Adrenal gland (tissue), 19 donors: ENCODE measurements at places on chromosomes 12 and 14. TPM values are rescaled to one million over a fixed set of nuclear protein-coding genes. Genes with fewer than 3 reads are reported as not detected.

The FOXM1 gene
- polyA plus RNA-seq: 2.4 TPM

The TBX3 gene
- polyA plus RNA-seq: 172 TPM

- no peak overlapping the region for H3K4me3 ChIP-seq
- H3K27ac ChIP-seq: no peak overlapping the region
- no peak for DNase-seq
- H3K36me3 ChIP-seq: no peaks in the 10 kb centered on the region
- H3K27me3 ChIP-seq: no peaks in the 10 kb centered on the region
- no peaks in the 10 kb centered on the region for H3K4me1 ChIP-seq
Measured at GRCh38 chr12:125079648-125080645, 14.7 kb downstream of the AACS start.

GRCh38 chr12:44436756-44437155 is 439.4 kb downstream of the NELL2 start:
- no peaks in the 10 kb centered on the region for H3K36me3 ChIP-seq
- H3K27ac ChIP-seq: no peak overlapping the region
- no peak overlapping the region for H3K4me3 ChIP-seq
- no peak for DNase-seq
- no peaks in the 10 kb centered on the region for H3K27me3 ChIP-seq

DNA sequence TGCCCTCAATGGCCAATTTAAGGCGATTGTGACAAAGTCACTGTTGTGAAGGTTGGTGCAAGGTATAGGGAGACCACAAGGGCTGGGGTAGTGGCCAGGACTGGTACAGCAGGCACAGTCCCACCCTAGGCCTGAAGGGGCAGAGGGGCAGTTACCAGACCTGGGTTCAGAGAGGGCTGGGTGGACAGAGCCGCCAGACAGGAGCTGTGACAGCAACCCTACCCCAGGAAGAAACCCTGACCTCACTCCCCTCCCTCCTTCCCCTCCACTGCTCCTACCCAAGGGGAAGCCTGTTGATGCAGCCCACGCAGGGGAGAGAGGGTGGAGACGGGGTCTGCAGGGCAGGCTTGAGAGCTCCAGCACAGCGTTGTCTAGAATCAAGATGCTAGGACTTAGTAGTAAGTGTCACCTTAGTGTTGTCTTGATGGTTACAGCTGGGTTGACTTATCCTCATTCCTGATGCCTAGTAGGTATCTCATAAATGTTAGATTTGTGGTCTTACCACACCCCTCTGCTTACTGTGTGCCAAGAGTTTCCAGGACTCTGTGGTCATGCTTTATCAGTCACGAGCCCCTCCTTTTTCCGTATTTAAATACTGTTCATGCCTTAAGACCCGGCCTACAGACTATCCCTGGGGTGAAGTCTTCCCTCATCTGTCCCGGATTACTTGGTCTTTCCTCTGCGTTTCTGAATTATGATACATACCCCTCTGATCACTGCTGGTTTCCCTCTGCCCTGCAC is 14.4 kb downstream of the EML1 start:
- no peaks in the 10 kb centered on the region for H3K4me1 ChIP-seq
- no peak overlapping the region for H3K4me3 ChIP-seq
- H3K36me3 ChIP-seq: no peaks in the 10 kb centered on the region

The COX8C gene
- not detected for polyA plus RNA-seq

The MYF5 gene
- polyA plus RNA-seq: not detected

- H3K36me3 ChIP-seq: no peaks in the 10 kb centered on the region
- H3K4me1 ChIP-seq: no peaks in the 10 kb centered on the region
- no peak for DNase-seq
- H3K4me3 ChIP-seq: no peak overlapping the region
- no peaks in the 10 kb centered on the region for H3K27me3 ChIP-seq
- no peak overlapping the region for H3K27ac ChIP-seq
Measured at GRCh38 chr14:53218161-53218560, 65.0 kb upstream of the DDHD1 start.

- no peak for DNase-seq
- no peaks in the 10 kb centered on the region for H3K27me3 ChIP-seq
- H3K27ac ChIP-seq: no peak overlapping the region
- H3K4me1 ChIP-seq: no peaks in the 10 kb centered on the region
- no peaks in the 10 kb centered on the region for H3K36me3 ChIP-seq
Measured at GRCh38 chr14:64817631-64818030, 62.1 kb downstream of the SPTB start.

The PLCZ1 gene
- polyA plus RNA-seq: not detected

The E2F7 gene
- not detected for polyA plus RNA-seq

DNA sequence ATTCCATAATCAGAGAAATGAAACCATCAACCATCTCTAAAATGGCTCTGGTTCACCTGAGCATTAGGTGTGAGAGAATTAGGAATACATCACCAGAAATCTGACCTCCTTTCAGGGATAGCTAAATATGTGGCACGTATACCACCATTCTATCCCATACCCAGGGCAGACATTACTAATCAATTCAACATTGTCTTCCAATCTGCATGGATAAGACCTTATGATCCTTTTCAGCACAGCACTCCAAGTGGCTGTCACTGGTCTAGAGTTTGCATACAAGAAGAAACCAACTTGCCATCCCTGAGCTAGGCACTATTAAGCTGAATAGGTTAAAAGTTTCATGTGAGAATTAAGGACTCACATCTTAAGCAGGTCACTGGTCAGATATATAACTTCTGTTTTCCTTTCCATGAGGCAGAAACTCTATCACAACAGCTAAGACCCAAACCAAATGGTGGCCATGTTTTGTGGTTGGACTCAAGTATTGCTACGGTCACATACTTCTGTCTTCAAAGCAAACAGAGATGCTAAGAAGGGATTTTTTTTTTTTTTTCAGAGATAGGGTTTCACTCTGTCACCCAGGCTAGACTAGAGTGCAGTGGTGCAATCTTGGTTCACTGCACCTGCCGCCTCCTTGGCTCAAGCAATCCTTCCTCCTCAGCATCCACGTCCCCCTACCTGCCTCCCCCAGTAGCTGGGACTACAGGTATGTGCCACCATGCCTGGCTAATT is 249.0 kb downstream of the DPF3 start:
- no peaks in the 10 kb centered on the region for H3K4me1 ChIP-seq
- H3K36me3 ChIP-seq: no peaks in the 10 kb centered on the region
- no peaks in the 10 kb centered on the region for H3K27me3 ChIP-seq
- no peak for DNase-seq
- H3K4me3 ChIP-seq: no peak overlapping the region

DNA sequence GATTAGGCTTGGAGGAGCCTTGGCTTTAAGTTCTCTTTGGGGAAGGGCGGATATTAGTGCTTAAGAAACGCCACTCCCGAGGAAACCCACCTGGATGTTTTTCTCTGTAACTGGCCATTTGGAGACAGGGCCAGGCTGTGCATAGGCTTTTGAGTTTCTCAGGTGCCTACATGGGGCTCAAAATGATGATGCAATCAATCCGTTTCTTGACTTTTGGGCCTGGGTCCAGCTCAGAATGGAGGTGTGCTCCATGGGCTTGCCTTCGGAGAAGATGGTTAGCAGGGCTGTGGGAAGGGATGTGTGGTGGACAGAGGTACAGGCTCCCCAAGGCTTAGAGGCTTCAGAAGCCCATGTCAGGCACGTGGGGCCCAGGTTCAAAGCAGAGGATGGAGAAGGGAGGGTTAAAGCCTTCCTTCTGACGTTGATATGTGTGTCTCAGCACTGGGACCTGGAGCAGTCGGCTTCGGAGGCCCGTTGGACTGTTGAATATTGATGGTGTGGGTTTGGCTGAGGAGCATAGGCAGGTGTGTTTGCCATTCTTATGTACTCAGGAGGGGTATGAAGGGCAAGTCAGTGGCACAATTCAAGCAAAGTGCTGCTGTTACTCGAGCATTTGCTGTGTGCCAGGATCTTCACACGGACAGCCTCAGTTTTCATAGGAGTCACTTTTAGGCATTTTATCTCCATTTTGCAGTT is 82.8 kb downstream of the SLC25A47 start:
- no peaks in the 10 kb centered on the region for H3K4me1 ChIP-seq
- no peak for DNase-seq
- H3K27me3 ChIP-seq: no peaks in the 10 kb centered on the region
- peak overlapping the region; percentile 38 for H3K27ac ChIP-seq
- no peak overlapping the region for H3K4me3 ChIP-seq

The SYT1 gene
- 4.5 TPM for polyA plus RNA-seq

GRCh38 chr12:113903381-113903863 is 62.7 kb downstream of the RBM19 start:
- H3K27me3 ChIP-seq: no peaks in the 10 kb centered on the region
- no peak overlapping the region for H3K4me3 ChIP-seq
- no peaks in the 10 kb centered on the region for H3K4me1 ChIP-seq
- no peak overlapping the region for H3K27ac ChIP-seq

The WIF1 gene
- 0.51 TPM for polyA plus RNA-seq

DNA sequence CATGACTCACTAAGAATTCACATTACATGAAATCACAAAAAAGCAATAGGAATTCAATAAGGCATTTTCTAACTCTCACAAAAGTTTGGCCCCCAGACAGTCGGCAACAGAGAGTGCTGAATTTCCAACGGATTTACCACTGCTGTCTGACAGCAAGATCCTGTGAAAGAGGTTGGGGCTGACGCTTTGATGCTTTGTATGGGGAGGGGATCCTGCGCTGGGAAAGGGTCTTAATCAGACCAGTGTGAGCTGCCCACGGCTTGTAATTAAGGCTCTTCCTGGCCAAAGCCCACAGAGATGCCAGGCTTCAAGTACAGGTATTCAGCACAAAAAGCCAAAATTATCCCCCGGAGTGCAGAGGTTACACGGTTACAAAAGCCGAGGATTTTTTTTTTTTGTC is 66.8 kb upstream of the TMCC3 start:
- H3K4me3 ChIP-seq: no peak overlapping the region
- no peaks in the 10 kb centered on the region for H3K27me3 ChIP-seq
- DNase-seq: no peak
- H3K36me3 ChIP-seq: no peaks in the 10 kb centered on the region

GRCh38 chr12:102478405-102479098 is 1.8 kb downstream of the IGF1 start:
- H3K4me3 ChIP-seq: no peak overlapping the region
- H3K27me3 ChIP-seq: no peaks in the 10 kb centered on the region
- no peaks in the 10 kb centered on the region for H3K4me1 ChIP-seq
- no peak for DNase-seq
- H3K27ac ChIP-seq: no peak overlapping the region
- H3K36me3 ChIP-seq: no peaks in the 10 kb centered on the region

DNA sequence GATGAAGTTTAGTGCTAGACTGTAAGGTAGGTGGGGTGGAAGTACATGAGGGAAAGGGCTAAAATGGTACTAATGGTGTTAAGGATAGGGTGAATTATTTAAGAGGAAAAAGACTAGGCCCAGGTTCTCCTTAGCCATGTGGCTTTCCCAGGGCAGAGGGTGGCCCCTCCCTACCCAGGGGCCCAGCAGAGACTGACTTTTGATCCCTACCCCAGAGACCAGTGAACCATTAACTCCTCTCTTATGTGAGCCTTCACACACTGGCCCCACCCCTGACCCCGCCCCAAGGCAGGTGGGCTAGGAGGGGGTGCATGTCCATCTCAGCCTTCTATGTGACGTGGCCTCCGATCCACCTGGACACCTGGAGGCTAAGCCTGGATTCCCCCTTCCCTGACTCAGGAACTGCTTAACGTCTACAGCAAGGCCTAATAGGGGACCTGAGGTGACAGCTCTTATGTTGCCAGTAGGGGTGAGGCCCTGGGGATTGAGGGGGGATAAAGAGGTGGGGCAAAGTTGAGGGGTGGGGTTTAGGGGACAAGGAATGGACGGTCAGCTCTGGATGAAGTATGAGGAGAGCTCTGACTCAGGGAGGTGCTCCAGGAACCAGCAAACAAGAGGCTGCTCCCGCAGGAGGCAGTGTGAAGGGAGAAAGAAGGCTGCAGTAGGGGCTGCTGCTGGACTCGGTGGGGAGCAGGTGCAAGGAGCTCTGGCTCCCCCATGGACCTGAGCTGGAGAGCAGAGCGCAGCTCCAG is 757 bp downstream of the SLC39A5 start:
- DNase-seq: no peak
- H3K4me3 ChIP-seq: no peak overlapping the region

The RHNO1 gene
- polyA plus RNA-seq: 14.2 TPM

The TOMM20L gene
- not detected for polyA plus RNA-seq

DNA sequence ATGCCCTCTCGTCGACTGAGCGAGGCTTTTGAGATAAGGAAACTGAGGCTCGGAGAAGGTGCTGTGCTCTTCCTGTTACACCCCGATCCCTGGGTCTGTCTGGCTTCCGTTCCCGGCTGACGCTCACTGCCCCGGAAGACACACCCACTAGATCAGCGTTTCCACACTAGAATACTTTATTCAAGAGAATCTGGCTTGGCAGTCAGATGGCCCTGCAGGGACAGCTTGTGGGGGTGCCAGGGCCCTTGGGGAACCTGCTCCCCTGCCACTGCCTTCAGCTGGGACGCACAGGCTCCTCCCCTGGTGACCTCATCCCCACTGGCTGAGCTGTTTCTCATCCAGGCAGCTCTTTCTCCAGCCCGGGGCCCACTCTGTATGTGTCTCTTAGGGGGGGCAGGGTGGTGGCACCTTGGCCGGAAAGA is 13.7 kb downstream of the PGF start:
- peak; percentile 59 for DNase-seq
- H3K4me1 ChIP-seq: peaks cover 39% of the 10 kb centered on the region
- H3K27me3 ChIP-seq: no peaks in the 10 kb centered on the region
- no peaks in the 10 kb centered on the region for H3K36me3 ChIP-seq

The SLC4A8 gene
- polyA plus RNA-seq: 3.1 TPM

DNA sequence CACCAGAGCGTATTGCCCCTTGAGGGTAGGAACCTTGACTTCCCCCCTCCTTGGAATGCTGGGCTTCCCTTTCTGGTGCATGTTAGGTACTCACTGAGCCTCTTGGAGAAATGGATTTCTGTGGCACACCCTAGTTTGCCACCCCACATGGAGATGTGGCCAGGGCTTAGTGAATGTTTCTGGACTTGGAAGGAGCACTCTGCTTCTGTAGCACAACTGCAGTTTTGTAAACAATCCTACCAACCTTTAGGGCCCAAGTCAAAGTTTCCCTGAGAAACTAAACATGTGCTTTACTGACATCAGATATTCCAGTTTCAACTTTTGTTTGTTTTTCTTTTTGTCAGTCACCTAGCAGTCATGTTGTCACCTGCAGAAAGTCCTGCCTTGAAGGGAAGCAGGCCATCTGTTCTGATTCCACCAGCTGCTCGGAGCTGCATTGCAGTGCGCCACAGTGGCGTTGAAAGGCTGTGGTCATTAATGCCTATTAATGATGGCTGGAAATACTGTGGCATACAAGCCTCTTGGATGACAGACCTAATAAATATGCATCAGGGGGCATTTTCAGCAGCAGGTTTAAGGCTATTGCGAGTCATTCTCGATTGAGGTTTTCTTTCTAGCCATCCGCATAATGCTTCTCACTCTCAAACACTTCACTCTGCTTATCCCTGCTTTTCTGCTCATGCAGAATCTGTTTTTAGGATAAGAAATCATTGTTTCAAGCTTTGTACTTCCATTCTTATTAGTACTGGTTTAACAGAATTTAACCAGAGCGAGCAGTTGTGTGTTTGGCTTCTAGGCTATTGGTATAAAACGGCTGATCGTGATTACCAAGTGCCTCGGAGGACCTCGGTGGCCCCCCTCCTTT is 7.8 kb downstream of the PELI2 start:
- H3K4me3 ChIP-seq: no peak overlapping the region
- H3K27ac ChIP-seq: no peak overlapping the region
- H3K4me1 ChIP-seq: no peaks in the 10 kb centered on the region

- H3K36me3 ChIP-seq: no peaks in the 10 kb centered on the region
- no peaks in the 10 kb centered on the region for H3K4me1 ChIP-seq
- no peaks in the 10 kb centered on the region for H3K27me3 ChIP-seq
Measured at GRCh38 chr12:39813776-39814175, 194.2 kb upstream of the ABCD2 start.

The CFAP73 gene
- 0.57 TPM for polyA plus RNA-seq
